ENCODE measurements at places on chromosomes 4 and X.

GRCh38 chrX:97045470-97045869 lies 161.8 kb downstream of the RPA4 start:
- DNase-seq = no peak

DNA sequence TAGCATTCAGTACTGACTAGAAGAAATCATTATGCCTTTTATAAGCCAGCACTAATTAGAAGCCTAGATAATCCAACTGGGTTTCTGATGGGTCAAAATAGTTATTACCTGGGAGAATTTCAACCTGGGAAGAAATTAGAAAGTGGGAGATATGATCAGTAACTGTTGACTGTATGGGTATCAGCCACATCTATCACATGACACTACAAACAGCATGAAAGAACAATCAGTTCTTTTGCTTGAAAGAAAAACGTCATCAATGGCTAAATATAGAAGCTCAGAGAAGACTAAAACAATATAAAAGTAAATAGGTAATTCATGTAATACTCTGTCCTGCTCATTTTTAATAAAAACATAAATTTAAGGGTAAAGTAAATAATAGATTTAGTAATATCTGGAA lies 145.1 kb downstream of the CAMK2D start:
- DNase-seq = no peak

DNA sequence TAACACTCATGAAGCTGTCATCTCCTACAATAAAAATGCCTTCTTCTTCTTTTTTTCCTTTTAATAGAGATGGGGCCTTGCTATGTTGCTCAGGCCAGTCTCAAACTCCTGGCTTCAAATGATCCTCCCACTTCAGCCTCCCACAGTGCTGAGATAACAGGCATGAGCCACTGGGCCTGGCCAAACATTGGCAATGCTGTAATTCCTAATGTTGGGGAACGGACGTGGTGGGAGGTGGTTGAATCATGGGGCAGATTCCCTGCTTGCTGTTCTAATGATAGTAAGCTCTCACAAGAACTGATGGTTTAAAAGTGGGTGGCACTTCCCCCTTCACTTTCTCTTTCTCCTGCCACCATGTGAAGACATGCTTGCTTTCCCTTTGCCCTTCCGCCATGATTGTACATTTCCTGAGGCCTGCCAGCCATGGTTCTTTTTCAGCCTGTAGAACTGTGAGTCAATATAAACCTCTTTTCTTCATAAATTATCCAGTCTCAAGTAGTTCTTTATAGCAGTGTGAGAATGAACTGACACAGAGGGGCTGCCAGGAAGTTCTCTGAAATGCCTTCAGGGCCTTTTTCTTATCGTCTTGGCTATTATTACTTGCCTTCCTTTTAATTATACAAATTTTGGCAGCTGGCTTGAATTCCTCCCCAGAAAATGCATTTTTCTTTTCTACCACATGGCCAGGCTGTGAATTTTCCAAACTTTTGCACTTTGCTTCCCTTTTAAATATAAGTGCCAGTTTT lies 93.0 kb downstream of the CENPC start:
- DNase-seq = no peak

DNA sequence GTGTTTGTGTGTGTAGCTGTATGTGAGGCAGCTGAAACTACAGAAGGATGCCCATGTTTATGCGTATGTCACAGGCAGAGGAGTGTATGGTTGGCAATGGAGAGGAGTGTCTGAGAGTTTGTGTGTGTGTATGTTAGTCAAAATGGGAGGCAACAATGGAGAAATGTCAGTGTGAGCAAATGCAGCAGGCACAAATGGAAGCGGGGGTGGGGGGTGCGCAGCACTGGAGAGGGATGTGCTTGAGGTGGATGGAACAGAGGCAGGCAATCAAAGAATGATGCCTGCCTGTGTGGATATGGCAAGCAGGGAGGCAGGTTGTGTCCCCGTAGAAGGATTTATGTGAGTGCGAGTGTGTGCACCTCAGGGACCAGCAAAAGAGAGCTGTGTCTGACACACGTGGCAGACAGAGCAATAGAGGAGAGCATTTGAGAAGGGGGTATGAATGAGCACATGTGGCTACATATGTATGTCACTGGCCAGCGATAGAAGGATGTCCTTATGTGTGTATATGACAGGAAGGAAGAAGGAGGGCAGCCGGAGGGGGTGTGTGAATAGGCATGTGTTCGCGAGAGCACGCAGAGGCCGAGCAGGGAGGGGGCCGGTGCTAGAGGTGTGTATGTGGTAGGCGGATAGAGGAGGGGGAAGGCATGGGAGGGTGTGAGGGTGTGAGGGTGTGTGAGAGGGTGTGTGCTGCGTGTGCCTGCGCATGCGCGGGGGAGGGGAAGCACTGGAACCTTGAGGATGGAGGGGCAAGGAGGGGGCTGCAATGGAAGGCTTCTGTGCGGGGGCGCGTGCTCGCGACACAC lies 1.1 kb downstream of the PJA1 start:
- peak; percentile 31 for DNase-seq

Measured in stimulated activated CD4-positive, alpha-beta T cell treated with anti-CD3 and anti-CD28 coated beads, Interleukin-12 subunit alpha, Interleukin-12 subunit beta, amount 100 ng/mL, for 24 hours (primary cell).